Muscle of leg (tissue), 16 donors: ENCODE measurements at places on chromosomes 4 and X. TPM values are rescaled to one million over a fixed set of nuclear protein-coding genes. Genes with fewer than 3 reads are reported as not detected.

DNA sequence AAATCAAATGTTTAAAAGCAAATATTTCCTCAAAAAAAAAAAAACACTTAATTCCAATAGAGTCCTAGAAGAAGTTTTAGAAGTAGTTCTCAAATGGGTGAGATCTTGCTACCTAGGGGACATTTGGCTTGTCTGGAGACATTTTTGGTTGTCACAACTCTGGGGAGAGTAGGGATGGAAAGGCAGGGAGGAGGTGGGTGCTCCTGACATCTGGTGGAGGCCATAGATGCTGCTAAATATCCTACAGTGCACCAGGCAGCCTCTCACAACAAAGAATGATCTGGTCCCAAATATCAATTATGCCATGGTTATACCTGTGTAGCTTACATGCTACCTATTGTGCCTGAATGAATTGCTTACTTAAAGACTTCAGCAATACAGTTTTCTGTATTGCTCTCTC lies 46.8 kb downstream of the CPE start:
- no peak for DNase-seq

- no peak for DNase-seq
These were observed 74.7 kb upstream of the TBL1X start for GRCh38 chrX:9390121-9390520.

- DNase-seq = no peak
These were observed 393.9 kb upstream of the CTSO start for GRCh38 chr4:156347412-156348075.

DNA sequence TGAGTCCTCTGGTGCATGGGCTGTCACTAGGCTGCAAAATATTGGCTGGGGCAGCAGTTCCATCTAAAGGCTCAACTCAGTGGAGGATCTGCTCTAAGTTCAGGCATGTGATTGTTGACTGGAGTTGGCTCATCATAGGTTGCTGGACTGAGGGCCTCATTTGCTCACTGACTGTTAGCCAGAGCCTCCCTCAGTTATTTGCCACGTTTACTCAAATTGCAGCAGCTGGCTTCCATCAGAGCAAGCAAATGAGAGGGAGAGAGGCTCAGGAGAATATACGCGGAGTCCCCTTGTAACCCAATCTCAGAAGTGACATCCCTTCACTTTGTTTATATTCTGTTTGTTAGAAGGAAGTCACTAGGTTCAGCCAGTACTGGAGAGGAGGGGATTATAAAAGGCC lies 54.1 kb downstream of the BMP3 start:
- DNase-seq = peak; percentile 17

DNA sequence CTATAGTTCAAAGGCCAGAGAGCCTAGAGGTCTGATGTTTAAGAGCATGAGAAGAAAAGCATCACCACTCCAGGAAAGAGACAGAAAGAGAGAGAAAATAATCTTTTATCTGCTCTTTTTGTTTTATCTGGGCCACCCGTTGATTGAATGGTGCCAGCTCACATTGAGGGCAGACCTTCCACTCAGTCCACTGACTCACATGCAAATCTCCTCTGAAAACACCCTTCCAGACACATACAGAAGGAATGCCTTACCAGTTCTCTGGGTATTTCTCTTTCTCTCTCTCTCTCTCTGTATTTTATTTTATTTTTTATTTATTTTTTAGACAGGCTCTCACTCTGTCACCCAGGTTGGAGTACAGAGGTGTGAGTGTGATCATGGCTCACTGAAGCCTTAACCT lies 252.5 kb downstream of the DTHD1 start:
- DNase-seq = no peak

The TMEM164 gene
- total RNA-seq = 17.9 TPM

The CCNA2 gene
- 15.0 TPM for total RNA-seq

The IL15 gene
- 4.5 TPM for total RNA-seq

The NUDT11 gene
- 4.7 TPM for total RNA-seq

The GABRE gene
- 38.8 TPM for total RNA-seq

The EDA gene
- total RNA-seq = 12.3 TPM
